ENCODE measurements at places on chromosomes 6 and 20.

DNA sequence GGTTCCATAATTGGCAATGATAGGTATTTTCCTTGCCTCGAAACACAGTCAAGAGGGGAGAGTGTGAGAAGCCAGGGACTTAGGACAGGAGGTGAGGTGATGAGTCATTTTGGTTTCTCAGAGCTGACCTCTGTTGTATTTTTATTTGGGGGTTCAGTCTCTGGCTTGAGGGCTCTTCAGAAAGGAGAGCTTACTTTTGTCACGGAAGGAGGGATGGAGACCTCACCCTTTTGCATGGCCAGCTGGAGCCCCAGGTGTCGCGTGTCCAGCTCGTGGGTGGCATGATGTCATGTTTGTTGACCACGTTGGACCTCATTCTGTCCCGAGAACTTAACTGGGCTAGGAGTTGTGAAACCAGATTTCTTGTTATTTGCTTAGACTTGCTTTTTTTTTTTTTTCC lies 293.9 kb downstream of the QKI start:
- DNase-seq, result no peak

DNA sequence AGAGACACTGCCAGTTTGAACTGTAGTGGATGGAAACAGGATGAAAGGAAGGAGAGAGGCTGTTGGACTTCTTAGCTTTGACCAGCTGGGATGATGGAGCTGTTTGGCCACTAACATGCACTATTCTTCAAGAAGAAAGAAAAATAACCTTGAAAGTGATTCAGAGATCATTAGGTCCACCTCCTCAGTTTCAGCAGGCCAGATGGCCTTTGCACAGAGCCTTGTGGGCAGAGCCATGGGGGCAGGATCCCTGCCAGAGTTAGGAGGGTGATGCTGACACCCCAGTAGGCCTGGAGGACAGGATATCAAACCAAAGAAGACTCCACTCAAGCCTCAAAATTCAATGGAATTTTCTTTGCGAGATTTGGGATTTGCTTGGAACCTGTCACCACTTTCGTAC lies 74.5 kb upstream of the TMEM181 start:
- no peak for DNase-seq

DNA sequence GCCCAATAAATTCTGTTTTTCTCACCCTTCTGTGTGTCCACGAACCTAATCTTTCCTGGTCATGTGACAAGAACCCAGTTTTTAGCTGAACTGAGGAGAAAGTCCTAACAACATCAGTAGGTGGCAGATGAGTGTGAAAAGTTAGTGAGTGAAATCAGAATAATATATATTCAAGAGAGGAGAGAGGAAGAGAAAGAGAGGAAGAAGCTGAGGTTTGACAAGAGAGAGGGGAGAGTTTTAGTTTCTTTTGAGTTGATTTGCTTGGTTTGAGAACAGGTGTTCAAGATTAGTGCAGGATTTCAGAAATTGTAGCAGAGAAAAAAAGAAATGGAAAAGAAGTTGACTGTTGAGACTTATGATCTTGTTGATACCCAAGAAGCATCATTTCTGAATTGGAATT lies 930.5 kb upstream of the FLRT3 start:
- DNase-seq, result no peak

DNA sequence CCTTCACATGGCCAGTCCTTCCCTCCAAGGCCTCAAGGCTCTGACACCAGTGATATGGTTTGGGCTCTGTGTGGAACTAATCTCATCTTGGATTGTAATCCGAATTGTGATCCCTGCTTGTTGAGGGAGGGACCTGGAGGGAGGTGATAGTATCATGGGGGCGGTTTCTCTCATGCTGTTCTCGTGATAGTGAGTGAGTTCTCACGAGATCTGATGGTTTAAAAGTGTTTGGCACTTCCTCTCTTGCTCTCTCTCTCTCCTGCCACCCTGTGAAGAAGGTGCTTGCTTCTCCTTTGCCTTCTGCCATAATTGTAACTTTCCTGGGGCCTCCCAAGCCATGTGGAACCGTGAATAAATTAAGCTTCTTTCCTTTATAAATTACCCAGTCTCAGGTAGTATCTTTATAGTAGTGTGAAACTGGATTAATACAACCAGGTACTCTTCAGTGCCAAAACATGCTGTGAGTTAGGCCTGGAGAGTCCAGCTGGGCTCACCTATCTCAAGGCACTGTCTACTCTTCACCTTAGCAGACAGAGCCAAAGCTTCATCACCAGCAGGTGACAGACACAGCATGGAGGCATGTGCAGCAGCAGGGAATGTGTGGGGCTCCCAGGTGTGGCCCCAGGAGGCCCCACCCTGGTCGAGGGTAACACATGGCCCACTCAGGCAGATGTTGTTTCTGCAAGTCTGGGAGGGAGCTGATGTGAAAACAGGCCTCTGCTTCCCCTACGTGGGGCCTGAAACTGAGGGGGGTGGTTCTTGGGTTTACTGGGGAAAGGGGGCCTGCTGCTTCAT lies 97.5 kb upstream of the CDYL start:
- no peak for DNase-seq

GRCh38 chr6:25275436-25275835 lies 3.7 kb upstream of the CARMIL1 start:
- DNase-seq, result no peak

DNA sequence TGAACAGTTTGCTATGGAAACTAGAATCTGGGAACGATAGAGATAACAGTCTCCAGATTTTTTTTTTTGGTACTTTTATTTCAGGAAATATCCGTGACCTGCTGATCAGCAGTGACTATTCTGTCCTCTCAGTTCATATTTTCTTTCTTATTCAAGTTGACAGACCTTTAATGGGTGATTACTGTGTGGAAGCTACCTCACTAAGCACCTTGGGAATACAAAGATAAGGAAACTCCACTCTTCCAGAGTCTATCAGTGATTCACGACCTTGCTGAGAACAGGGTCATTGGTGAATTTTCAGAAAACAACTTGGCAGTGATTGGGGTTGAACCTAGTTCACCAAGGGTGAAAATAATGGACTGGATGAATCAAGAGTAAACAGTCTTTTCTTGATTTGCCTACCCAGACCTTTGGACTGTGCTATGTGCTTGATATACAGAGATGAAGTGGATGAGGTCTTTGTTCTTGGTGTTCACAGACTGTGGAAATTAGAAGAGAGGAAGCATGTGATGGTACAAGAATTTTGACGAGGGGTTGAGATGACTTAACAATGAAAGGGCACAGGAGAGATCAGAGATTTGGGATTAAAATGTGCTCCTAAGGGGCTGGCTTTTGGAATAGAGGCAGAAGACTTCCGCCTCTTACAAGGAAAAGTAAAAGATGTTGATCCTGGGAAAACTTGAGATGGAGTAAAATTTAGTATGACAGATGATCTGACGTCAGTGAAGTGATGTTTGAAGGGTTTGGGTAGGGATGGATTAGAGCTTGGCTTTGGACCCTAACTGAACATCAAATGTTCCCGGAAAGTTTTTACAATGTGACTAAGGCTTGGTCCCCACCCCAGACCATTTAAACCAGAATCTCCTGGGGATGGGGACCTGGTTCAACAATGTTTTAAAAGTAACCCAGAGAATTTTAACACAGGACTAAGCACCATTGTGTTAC lies 1.2 kb downstream of the KAT14 start:
- DNase-seq, result no peak

DNA sequence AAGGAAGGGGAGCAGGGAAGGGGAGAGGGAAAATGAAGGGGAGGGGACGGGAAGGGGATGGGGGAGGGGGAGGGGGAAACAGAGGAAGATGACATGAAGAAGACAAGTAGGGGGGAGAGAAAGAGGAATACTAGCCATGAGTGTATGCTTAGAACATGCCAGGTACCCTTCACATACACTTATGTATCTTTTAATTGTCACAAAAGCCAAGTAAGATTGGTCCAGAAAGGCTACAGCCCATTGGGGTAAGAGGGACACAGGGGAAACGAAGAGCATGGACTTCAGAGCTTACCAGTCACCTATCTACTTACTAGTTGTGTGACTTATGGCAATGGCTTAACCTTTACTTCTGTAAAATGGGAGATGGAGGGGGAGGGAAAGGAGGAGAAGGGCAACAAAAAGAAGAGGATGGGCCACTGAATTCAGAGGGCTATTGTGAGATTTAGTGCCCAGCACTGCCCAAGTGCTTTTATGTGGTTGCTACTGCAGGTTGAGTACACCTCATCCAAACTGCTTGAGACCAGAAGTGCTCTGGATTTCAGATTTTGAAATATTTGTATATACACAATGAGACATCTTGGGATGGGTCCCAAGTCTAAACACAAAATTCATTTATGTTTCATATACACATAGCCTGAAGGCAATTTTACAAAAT lies 90.3 kb downstream of the ARHGAP18 start:
- no peak for DNase-seq

GRCh38 chr6:5141046-5141445 lies 55.9 kb downstream of the PPP1R3G start:
- DNase-seq, result no peak

GRCh38 chr6:132089173-132089572 lies 138.0 kb upstream of the CCN2 start:
- no peak for DNase-seq

- no peak for DNase-seq
Observed at GRCh38 chr6:41326092-41326491, 9.3 kb upstream of the NCR2 start.

DNA sequence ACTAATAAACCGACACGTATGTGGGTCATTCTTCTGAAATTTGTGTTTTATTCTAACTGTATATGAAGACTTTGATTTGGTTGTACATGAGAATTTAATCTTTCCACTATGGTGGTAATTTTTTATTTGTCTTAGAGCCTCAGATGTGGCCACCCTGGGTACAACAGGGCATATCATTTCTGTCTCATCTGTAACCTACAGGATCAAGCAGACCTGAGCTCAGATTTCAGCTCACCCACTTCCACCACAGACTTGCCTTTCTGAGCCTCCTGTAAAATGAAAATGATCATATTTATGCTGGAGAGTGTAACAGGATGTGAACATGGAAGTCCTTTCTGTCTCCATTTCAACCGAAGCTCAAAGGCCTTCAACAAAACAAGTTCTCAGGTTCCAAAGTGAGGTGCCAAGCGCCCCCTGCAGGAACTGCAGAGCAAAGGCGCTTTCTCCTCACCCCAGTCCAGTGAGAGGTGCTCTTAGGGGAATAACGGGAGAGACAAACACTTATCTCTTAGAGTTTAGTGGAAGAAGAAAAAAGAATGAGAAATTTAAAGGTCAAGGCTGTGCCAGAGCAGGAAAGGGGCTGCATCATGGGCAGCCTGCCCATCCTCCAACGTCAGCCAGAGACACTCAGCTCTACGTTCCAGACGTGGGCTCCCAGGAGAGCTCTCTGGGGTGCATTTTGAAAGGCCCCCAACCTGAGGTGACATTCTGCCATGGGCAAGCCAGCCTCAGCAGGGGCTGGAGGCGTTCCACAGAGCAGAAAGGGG lies 23.0 kb upstream of the CD24 start:
- no peak for DNase-seq

GRCh38 chr6:20732896-20733295 lies 198.6 kb downstream of the CDKAL1 start:
- no peak for DNase-seq

- no peak for DNase-seq
Observed at GRCh38 chr6:133376743-133377142, 135.6 kb downstream of the EYA4 start.

DNA sequence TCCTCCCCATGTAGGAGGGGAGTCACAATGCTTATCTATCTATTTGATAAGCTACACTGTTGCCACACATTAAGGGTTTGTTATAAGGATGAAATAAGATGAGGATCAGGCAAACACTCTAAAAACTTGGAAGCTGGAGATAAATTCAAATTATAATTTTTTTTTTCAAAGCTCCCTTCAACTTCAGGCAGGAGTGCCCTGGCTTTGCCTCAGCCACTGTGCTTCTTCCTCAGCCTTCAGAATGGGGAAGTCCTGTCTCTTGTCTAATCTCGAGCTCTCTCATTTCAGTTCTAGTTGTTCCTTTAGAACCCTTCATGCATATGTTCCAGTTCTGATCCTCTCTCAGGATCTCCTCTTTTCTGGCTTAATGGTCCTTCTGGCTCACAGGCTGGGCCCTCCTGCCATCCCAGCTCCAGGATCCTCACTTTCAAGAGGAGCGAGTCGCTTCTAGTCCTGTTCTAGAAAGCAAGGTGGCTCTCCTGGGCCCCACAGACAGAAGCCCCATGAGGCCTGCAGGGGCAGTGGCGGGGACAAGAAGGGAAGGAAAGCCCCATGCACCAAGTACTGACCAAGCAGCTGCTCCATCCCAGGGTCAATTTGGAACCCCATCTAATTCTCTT lies 164.3 kb downstream of the VEGFA start:
- DNase-seq, result no peak

DNA sequence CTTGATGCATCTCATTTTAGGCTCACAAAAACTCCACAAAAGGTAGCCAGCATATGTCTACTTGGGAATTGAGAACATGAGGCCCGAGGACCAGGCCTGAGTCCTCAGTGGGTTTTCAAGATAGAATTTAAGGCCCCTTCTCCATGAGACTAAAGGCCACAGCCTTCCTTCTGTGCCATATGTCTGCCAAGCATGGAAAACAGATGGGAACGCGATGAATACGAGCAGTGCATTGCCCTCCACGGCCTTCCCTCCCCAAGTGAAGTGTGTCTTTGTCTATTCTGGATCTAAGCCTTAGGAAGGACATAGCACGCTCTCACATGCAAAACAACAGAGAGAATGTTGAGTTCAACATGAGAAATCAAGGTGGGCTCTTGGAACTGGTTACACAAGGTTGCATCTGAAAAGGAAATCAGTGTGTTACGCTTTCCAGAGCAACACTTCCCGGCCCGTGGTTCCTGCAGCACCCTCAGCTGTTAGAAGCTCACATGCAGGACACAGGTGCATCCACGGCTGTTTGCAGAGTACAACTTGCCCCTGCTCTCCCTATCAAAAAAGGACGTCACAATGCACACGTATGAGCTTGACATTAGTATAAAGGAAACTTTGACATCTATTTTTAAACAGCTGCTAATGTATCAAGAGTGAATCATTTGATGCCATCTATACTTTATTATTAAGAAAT lies 229.9 kb downstream of the NRN1 start:
- DNase-seq, result no peak

GRCh38 chr20:15619341-15619740 lies 953.9 kb downstream of the KIF16B start:
- DNase-seq, result no peak

- no peak for DNase-seq
Observed at GRCh38 chr6:36962874-36963273, 8.3 kb downstream of the PI16 start.

- no peak for DNase-seq
Observed at GRCh38 chr6:147037881-147038280, 166.3 kb upstream of the STXBP5 start.

DNA sequence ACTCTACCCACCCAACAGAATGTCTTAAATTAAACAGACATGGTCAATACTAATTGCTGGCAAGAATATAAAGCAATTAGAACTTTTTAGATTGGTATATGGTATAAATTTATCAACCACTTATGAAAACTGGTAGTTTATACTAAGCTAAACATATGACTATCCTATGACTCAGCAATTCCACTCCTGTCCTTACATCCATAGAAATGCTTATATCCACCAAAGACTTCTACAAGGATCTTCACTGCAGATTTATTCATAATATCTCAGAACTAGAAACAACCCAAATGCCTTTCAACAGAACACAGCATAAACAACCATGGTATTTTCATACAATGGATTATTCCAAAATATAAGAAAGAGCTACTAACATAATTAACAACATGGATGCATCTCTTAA lies 4.6 kb downstream of the ZNF184 start:
- DNase-seq, result no peak

GRCh38 chr6:153084393-153084792 lies 46.7 kb downstream of the RGS17 start:
- no peak for DNase-seq

- no peak for DNase-seq
Observed at GRCh38 chr6:25504661-25505060, 147.4 kb upstream of the SCGN start.

Data from BJ (cell line).